ENCODE measurements at places on chromosomes 12 and 14. TPM values are rescaled to one million over a fixed set of nuclear protein-coding genes. Genes with fewer than 3 reads are reported as not detected.

DNA sequence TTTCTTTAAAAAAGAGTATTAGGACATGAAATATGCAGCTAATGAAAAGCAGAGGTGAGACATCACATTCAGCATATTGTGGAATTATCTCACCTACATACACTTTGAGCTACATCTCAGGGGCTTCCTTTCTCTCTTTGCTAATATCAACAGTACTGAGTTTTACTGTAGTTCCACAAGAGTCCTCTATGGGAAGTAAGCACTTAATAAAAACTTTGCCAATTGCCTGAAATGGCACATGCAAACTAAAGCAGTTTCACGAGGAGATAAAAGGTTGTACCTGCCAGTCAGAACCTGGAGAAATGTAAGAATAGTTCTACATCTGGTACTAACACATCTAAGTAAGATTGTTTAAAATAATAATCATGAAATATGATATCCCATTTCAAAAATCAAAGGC is 73.5 kb upstream of the GPHB5 start:
- DNase-seq: no peak
- H3K27ac ChIP-seq: peak overlapping the region; percentile 17
- no peak overlapping the region for H3K4me3 ChIP-seq
- H3K27me3 ChIP-seq: no peaks in the 10 kb centered on the region
- H3K36me3 ChIP-seq: peaks cover 13% of the 10 kb centered on the region
- peaks cover 15% of the 10 kb centered on the region for H3K4me1 ChIP-seq

GRCh38 chr12:102735104-102735503 is 181.9 kb downstream of the PAH start:
- H3K27me3 ChIP-seq: no peaks in the 10 kb centered on the region
- no peak for DNase-seq
- no peak overlapping the region for H3K27ac ChIP-seq
- no peaks in the 10 kb centered on the region for H3K36me3 ChIP-seq

- no peaks in the 10 kb centered on the region for H3K27me3 ChIP-seq
- DNase-seq: no peak
- H3K4me1 ChIP-seq: peaks cover 2% of the 10 kb centered on the region
- no peak overlapping the region for H3K4me3 ChIP-seq
Observed at GRCh38 chr14:51644217-51644933, 7.3 kb upstream of the FRMD6 start.

GRCh38 chr12:50611021-50611744 is 106.4 kb downstream of the DIP2B start:
- no peak overlapping the region for H3K27ac ChIP-seq
- peaks cover 18% of the 10 kb centered on the region for H3K4me1 ChIP-seq
- DNase-seq: no peak
- H3K4me3 ChIP-seq: no peak overlapping the region

GRCh38 chr14:52244328-52244727 is 23.2 kb upstream of the PTGDR start:
- DNase-seq: no peak
- no peaks in the 10 kb centered on the region for H3K4me1 ChIP-seq
- no peaks in the 10 kb centered on the region for H3K27me3 ChIP-seq

GRCh38 chr12:31215518-31216232 is 110.3 kb downstream of the SINHCAF start:
- no peaks in the 10 kb centered on the region for H3K36me3 ChIP-seq
- peak; percentile 86 for DNase-seq
- H3K27ac ChIP-seq: no peak overlapping the region
- no peak overlapping the region for H3K4me3 ChIP-seq

DNA sequence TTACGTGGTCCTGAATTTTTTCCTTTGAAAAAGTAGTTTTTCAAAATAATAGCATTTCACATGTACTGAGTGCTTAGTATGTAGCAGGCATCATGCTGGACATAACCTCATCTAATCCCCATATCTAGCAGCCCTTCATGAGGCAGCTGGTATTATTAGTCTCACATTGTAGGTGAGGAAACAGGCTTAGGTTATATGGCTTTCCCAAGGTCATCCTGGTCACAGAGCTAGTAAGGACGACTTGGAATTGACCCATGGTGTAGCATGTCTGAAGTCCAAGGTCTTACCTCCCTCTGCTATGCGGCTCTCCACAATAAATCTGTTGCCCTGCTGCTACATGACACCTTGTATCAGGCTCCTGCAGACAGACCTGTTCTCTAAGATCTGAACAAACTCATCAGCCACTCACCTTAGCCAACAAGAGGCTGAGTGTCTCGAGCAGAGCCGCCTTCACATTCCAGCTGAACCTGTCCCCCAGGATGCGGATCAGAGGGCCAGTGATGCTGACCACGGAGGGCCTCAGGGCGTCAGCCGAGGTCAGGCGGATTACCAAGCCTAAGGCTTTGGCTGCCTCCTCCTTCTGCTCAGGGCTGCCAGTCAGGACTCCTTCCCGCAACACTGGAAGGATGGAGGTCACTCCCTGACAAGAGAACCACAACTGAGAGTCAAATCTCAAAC is 19.7 kb upstream of the RAB35 start:
- no peak overlapping the region for H3K27ac ChIP-seq
- H3K4me1 ChIP-seq: no peaks in the 10 kb centered on the region
- H3K4me3 ChIP-seq: no peak overlapping the region
- DNase-seq: no peak
- H3K36me3 ChIP-seq: peaks cover 96% of the 10 kb centered on the region

- H3K36me3 ChIP-seq: no peaks in the 10 kb centered on the region
- H3K4me1 ChIP-seq: peaks cover 55% of the 10 kb centered on the region
- DNase-seq: no peak
- no peaks in the 10 kb centered on the region for H3K27me3 ChIP-seq
- peak within 1 kb of the TSS; percentile 88 for H3K4me3 ChIP-seq
- peak within 1 kb of the TSS; percentile 87 for H3K27ac ChIP-seq
Observed at GRCh38 chr12:111405859-111406473, at the start of gene SH2B3. Gene SH2B3 (plus strand): TSS chr12:111405923. CDS start chr12:111418146, 12,223 bp downstream.

GRCh38 chr14:104345621-104346462 is 207.5 kb downstream of the KIF26A start:
- no peaks in the 10 kb centered on the region for H3K27me3 ChIP-seq
- DNase-seq: no peak
- no peak overlapping the region for H3K4me3 ChIP-seq

GRCh38 chr14:72591391-72591790 is 302.5 kb downstream of the DPF3 start:
- no peak overlapping the region for H3K4me3 ChIP-seq
- no peak for DNase-seq
- no peaks in the 10 kb centered on the region for H3K27me3 ChIP-seq

GRCh38 chr12:112239881-112240280 is 114.5 kb downstream of the TRAFD1 start:
- H3K4me1 ChIP-seq: peaks cover 35% of the 10 kb centered on the region
- H3K27ac ChIP-seq: peak overlapping the region; percentile 78
- H3K4me3 ChIP-seq: no peak overlapping the region
- DNase-seq: peak; percentile 73

DNA sequence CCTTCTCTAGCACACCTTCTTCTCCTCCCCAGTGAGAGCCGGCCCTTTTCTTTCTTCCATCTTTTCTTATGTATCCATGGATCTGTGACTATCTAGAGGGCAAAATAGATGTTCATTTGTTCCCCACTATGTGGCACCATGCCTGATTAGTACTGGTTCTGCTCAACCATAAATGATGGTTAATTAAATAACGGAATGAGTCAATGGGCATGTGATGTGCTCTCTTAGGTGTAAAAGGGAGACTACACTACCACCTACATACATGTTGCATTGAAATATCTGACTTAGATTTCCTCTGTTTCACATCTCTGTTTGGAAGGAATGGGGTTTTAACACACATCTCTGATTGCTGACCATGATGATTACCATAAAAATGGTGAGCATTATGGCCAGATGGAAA is 116.5 kb downstream of the BTG1 start:
- no peaks in the 10 kb centered on the region for H3K4me1 ChIP-seq
- H3K36me3 ChIP-seq: no peaks in the 10 kb centered on the region
- no peaks in the 10 kb centered on the region for H3K27me3 ChIP-seq
- H3K27ac ChIP-seq: no peak overlapping the region
- no peak overlapping the region for H3K4me3 ChIP-seq

DNA sequence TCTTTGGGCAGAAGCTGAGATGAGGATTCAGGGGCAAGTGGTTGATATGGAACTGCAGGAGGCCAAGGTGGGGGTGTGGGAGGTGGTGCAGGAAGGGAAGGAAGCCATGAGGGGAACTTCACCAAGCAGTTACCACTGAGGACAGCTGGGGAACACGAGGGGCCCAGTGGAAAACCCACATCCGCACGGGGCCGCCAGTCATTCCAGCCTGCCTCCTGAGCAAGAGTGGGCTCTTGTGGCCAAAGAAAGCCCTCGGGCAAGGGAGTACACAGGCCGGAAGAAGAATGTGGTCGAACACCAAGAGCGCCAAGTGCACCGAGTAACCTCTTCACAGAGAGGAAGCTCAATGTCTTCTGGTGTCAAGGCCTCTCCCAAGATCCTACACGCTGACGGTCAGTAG is 252.2 kb upstream of the FOXN3 start:
- H3K4me3 ChIP-seq: no peak overlapping the region
- no peaks in the 10 kb centered on the region for H3K36me3 ChIP-seq
- no peak overlapping the region for H3K27ac ChIP-seq
- no peaks in the 10 kb centered on the region for H3K27me3 ChIP-seq
- H3K4me1 ChIP-seq: no peaks in the 10 kb centered on the region

DNA sequence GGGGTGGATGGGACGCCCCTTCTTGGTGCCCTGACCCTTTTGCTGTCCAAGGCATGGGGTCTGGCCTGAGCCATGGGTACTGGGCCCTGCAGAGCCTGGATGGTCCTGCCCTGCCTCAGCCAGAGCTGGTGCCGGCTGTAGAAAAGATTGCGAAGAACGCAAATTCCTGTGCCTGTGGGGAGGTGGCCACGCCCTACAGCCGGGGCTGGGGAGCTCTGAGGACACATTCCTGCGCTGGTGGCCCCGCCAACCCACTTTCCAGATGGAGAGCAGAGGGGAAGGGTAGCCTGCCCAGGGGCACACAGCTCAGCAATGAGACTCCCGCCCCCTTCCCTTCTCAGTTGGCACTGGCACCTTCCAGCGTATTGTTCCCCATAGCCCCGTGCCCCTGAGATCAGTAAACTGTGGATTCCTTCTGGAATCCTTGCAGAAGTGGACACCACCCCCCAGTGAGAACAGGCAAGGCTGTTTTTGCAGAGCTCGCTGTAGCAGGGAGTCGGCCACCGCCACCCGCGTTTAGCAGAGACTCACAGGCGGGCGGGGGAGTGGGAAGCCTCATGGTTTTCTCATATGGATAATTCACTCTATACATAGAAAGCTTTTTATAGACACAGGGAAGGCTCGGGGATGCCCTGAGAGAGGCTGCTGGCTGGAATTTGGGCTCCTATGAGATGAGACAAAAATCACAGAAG is 8.6 kb downstream of the INF2 start:
- H3K36me3 ChIP-seq: peaks cover 14% of the 10 kb centered on the region
- peak; percentile 26 for DNase-seq
- H3K4me3 ChIP-seq: no peak overlapping the region
- no peaks in the 10 kb centered on the region for H3K27me3 ChIP-seq

GRCh38 chr12:69339999-69340398 is 8.2 kb upstream of the LYZ start:
- H3K4me1 ChIP-seq: no peaks in the 10 kb centered on the region
- H3K36me3 ChIP-seq: no peaks in the 10 kb centered on the region
- no peaks in the 10 kb centered on the region for H3K27me3 ChIP-seq
- no peak overlapping the region for H3K4me3 ChIP-seq
- DNase-seq: no peak

DNA sequence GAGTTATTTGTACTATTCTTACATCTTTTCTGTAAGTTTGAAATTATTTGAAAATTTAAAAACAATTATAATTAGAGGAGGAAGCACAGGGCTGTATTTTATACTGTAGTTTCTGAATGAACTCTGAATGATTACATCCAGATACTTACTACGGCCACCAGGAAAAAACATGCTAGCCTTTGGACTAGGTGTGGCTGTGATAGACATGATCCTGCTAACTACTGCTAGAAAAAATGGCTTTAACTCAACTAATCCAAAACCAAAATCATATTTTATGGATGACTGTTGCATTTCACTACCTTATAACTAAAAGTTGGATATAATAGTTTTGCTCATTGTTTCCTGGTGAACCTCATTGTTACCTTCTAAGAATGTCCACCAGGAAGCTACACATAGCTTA is 15.1 kb upstream of the SLC25A3 start:
- no peaks in the 10 kb centered on the region for H3K36me3 ChIP-seq
- no peaks in the 10 kb centered on the region for H3K27me3 ChIP-seq
- no peak overlapping the region for H3K4me3 ChIP-seq
- no peak for DNase-seq
- H3K4me1 ChIP-seq: no peaks in the 10 kb centered on the region
- no peak overlapping the region for H3K27ac ChIP-seq

GRCh38 chr14:88791252-88791621 is 1.5 kb downstream of the EML5 start:
- H3K4me1 ChIP-seq: peaks cover 6% of the 10 kb centered on the region
- H3K4me3 ChIP-seq: no peak overlapping the region
- DNase-seq: no peak
- no peak overlapping the region for H3K27ac ChIP-seq
- no peaks in the 10 kb centered on the region for H3K36me3 ChIP-seq

DNA sequence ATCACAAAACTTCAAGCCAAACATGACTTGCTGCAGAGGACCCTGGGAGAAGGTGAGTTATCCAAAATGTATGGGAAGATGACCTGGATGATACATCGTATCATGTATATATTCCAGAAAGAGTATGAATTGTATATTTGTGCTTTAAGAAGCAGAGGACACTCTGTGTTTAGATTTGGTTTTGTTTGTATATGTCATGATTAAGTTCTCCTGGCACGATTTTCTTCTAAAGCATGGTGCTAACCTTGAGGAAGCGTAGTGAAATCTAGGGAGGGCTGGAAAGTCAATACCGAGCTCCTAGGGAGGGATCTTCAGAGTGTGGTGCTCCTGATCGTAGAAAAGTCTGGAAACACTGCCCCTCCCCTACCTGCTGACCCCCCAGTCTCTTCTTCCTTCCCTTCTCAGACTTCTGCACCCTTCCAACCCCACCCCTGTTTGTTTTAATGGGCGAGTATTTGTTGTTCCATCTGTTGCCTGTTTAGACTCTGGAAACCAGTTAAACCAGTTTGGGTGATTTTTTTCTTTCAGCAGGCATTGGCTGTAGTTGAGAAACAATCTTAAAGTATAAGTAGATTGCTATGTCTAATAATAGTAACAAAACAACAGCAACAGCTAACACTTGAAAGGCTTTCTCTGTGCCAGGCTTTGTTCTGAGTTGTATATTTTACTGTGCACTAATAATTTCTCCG is 141.6 kb downstream of the KICS2 start:
- no peak overlapping the region for H3K4me3 ChIP-seq
- no peak for DNase-seq
- H3K36me3 ChIP-seq: no peaks in the 10 kb centered on the region
- no peaks in the 10 kb centered on the region for H3K27me3 ChIP-seq
- H3K4me1 ChIP-seq: peaks cover 40% of the 10 kb centered on the region

GRCh38 chr12:57726151-57726883 is 12.2 kb downstream of the AGAP2 start:
- H3K36me3 ChIP-seq: no peaks in the 10 kb centered on the region
- no peaks in the 10 kb centered on the region for H3K27me3 ChIP-seq
- peaks cover 24% of the 10 kb centered on the region for H3K4me1 ChIP-seq
- DNase-seq: peak; percentile 55
- no peak overlapping the region for H3K27ac ChIP-seq
- peak overlapping the region; percentile 12 for H3K4me3 ChIP-seq

SMARCD1 gene
- 80.3 TPM for total RNA-seq

PLA2G1B gene
- total RNA-seq: not detected

TMEM229B gene
- 34.7 TPM for total RNA-seq

OR6C2 gene
- not detected for total RNA-seq

FKBP11 gene
- 20.1 TPM for total RNA-seq

MYRFL gene
- total RNA-seq: not detected

All from thyroid gland (tissue), 4 donors.